ENCODE measurements at places on chromosomes 7 and 10.

DNA sequence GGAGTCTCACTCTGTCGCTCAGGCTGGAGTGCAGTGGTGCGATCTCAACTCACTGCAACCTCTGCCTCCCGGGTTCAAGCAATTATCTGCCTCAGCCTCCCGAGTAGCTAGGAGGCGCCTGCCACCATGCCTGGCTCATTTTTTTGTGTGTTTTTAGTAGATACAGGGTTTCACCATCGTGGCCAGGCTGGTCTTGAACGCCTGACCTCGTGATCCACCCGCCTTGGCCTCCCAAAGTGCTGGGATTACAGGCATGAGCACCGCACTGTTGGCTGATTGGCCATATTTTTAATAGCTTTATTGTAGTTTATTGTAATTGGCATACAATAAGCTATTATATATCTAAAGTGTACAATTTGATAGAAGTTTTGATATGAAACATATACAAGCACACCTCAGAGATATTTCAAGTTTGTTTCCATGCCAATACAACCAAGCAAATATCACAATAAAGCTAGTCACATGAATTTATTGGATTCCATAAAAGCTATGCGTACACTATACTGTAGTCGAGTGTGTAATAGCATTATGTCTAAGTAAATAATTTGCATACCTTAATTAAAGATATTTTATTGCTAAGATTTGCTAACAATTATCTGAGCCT lies 5.6 kb downstream of the PLEKHS1 start:
- DNase-seq, result no peak

DNA sequence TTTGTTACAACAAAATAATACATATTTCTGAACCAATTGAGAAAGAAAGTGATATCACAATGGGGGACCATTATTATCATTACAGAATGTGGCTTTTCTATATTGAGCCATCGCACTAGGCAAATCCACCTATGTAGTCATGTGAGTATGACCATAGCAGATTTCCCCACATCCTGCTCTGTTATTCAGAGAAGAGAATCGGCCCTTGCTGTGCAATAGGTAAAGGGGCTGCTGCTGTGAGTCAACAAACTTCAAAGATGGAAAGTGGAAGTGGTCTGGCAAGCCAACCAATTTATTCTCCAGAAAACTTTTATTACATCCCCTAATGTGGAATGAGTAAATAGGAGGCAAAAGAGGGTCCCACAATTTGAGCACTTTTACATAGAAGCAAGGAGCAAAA lies 573.4 kb downstream of the ETV1 start:
- DNase-seq, result no peak

- no peak for DNase-seq
Observed at GRCh38 chr7:140593672-140593982, 47.0 kb downstream of the DENND2A start.

DNA sequence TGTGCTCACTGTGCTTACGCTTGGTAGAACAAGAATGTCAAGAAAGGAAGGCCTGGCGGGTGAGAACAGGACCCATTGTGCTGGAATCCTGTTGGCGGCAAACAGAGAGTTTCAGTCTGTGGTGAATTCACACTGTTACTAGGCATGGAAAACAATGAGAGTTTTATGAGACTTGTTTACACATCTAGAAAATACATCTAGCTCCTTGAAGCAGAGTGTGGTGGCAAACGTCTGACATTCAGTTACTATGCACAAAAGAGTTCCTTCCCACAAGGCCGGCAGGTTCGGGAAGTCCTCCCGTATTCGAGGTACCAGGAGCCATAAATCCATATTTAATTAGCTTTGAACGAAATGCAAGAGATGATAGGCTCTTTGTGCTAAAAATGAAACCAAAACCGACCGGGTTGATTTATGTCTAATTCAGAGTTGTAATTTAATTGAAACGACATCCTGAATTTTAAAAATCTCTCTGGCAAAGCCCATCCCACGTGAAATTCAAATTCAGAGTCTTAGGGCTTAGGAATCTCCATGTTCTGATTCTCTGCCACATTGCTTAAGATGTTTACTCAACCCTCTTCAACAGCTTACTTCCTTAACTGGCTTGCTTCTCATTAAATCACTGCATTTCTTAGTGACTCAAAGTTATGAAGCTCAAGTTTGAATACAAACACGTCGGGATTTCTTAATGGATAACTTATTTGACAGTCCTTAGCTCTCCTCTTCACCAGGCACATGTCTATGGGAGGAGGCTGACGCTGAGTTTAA lies 299.9 kb upstream of the PITRM1 start:
- DNase-seq, result no peak

GRCh38 chr7:1641661-1642260 lies 28.3 kb upstream of the ELFN1 start:
- DNase-seq, result no peak

GRCh38 chr10:125158275-125158600 lies 2.1 kb downstream of the CTBP2 start:
- no peak for DNase-seq

DNA sequence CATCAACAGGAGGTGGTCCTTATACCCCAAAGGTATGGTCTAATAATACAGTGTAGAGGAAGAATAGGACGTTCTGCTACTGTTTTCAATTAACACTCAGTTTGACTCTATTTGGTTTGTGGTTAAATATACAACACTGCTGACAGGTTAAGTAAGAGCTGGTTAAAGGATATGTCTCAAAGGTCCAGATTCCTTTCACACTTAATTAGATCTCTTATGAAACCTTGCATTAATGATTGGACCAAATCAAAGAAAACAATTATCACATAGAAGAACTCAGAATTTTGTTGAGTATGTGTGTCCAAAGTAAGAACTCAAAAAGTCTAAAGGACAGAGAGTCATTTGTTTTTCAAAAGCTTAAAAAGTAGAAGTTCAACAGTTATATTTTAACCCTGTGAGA lies 18.0 kb downstream of the MRLN start:
- no peak for DNase-seq

- no peak for DNase-seq
Observed at GRCh38 chr10:80158126-80158525, 25.6 kb downstream of the PLAC9 start.

DNA sequence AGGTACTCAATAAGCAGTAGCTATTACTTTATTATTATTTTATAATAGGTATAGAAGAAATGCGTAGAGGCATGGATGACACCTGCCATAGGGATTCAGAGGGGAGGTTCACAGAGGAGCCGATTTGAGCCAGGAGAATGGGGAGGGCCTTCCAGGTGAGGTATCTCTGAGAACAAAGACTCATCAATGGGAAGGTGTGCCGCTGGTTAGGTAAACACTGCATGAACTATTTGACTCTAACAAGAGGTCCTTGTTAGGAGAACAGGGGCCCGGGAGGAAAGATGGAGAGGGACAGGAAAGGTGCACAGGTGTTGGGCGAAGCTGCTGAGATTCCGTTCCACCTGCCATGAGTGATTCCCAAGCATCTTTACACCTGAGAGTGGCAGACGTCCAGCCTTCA lies 41.8 kb upstream of the TMEM273 start:
- DNase-seq, result no peak

DNA sequence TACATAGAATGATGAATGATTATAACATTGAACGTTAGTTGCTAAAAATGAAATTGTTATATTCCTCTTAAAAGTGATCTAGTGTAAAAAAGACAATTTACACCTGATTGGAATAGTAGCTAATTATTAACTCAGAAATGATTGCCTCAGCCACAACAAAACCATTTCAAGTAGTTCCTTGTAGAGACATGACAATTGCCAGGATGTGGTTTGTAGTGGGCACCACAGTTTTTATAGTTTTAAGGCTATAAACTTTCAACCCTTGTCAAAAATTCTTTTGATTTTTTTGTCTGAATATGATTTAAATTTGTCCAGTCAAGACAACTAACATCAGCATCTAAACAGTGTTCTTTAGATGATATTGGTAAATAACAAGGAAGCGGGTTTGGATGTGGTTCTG lies 145.2 kb downstream of the SUGCT start:
- DNase-seq, result no peak

GRCh38 chr10:47330804-47331203 lies 8.6 kb downstream of the GDF2 start:
- no peak for DNase-seq

- no peak for DNase-seq
Observed at GRCh38 chr7:16067711-16068110, 353.6 kb downstream of the CRPPA start.

DNA sequence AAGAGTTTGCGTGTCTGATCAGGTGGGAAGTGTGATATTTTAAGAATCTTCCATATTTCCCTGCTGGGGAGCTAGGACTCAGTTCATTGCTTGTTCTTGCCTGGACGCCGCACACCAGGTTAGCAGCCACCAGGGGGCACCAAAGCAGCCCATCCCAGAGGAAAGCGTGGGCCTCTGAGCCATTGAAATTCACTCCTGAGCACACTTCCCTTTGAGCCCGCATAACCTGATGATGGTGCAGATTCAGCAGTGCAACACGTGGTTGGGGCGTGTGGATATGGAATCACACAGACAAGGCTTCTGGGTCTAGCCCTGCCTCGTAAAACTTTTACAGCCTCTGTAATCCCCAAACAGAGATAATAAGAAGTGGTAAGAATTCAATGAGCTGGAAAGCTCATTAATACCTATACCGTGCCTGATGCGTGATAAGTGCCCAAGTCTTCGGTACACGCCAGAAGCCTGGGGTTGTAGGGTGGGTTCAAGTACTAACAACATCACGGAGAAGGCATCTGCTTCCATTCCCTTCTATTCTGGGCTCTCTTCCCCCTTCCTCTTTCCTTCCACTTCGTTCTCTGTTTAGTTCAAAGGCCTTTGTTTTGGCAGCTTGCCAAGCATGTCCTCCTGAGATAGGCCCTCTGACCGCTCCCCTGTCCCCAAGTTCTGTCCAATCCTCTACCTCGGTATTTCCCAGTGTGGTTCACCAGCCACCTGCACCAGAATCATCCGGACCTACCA lies 130.1 kb upstream of the KMT2E start:
- peak; percentile 87 for DNase-seq

DNA sequence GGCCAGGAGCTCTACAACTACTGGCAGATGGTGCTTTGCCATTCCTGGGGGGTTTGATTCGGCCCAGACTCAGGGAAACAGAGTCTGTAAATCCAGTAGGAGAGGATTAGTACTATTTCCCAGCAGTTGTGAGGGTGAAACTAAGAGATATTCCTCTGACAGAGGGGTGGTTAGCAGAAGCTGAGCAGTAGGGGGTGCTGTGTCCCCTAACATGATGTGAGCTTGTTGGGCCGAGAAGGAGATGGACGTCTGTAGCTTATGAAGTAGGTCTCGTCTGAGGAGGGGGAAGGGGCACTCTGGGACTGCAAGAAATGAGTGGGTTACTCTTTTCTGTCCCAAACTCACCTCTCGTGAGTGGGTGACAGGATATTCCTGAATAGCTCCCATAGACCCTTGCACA lies 179.2 kb upstream of the MBL2 start:
- DNase-seq, result peak; percentile 21

DNA sequence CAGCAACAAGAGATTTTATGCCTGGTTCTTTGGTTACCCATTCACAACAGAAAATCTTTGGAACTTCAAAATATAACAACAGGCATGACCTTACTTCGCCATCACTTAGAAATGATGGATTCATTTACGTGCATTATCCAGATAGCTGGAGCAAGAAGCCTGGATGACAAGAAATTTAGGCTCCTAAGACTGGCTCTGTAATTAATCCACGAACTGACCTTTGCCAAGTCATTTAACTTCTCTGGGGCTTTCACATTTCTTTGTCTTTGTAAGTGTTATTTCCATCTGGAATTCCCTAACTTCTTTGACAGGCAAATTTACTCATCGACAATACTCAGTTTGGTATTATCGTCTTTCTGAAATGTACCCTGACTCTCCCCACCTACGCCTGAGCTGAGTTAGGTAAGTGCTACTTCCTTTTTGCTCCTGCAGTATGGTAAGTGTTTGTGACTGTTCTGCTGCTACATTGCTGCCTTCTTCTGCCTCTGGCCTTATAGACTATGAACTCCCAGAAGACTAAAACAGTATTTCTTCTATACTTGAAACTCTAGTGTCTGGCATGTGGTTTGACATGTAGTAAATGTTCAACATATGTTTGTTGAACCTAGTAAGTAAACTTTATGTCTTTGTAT lies 5.5 kb upstream of the MDFIC start:
- peak; percentile 61 for DNase-seq

- DNase-seq, result no peak
Observed at GRCh38 chr7:78490524-78490923, 692.0 kb downstream of the PHTF2 start.

- peak; percentile 3 for DNase-seq
Observed at GRCh38 chr10:66180581-66181318, 745.1 kb upstream of the LRRTM3 start.

DNA sequence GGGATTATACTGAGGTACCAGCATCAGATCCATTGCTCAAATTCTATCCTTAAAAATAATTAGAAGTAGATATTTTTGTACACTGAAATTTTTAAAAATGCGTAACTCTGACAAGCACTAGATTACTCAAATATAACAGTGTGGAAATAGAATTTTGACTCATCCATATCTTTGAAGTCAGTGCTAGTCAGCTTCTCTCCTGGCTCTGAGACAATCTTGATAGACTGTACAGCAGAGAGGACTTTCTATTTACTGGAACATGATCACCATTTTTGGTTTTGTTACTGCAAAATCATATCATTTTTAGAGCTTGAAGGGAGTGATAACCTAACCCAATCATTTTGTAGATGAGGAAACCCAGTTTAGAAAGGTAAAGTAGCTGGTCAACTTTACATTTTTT lies 195.0 kb downstream of the MTERF1 start:
- no peak for DNase-seq

GRCh38 chr10:84237199-84238051 lies 3.9 kb downstream of the LRIT1 start:
- peak; percentile 30 for DNase-seq

GRCh38 chr10:103783681-103784080 lies 71.7 kb downstream of the SH3PXD2A start:
- DNase-seq, result no peak

- no peak for DNase-seq
Observed at GRCh38 chr7:110418659-110419280, 672.2 kb upstream of the LRRN3 start.

DNA sequence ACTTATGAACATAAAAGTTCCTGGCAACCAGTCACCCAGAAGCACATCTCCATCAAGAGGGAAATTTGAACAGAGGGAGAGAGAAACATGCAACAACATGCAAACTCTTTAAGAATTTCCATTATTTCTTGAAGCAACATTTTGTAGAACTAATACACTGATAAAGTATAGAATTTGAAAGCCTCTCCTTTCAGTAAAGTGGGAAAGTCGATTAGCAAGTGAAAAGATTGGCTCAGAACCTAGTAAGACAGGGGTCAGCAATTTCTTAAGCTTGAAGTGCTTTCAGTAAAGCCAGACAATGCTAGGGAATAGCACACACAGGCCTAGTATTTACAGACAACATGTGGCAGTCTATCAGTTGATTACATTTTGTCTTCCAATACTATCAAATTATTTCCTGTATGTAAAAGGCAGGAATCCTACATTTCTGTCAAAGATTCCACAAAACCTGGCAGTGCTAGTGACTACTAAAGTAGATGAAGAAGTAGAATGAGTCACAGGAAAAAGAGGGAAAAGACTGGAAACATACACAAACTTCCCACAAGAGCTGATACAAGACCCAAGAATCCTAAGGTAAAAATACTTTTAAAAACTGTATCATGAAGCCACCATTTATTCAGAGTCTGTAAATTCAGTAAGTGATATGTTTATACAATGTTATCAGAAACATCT lies 25.2 kb downstream of the DNAJC1 start:
- no peak for DNase-seq
